ENCODE measurements at places on chromosomes 2 and 18.

DNA sequence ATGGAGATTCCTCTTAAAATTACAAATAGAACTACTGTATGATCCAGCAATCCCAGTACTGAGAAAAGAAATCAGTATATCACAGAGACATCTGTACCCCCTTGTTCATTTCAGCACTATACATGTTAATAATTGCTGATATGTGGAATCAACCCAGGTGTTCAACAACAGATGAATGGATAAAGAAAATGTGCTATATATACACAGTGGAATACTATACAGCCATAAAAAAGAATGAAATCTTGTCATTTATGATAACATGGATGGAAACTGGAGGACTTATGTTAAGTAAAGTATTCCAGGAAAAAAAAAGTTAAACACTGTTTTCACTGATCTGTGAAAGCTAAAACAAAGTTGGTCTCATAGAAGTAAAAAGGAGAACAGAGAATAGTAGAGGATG is 124.7 kb downstream of the TAF4B start:
- no peak for DNase-seq

- DNase-seq = no peak
Observed at GRCh38 chr18:10557085-10557677, 31.4 kb downstream of the NAPG start.

GRCh38 chr2:205975082-205975949 is 110.7 kb downstream of the INO80D start:
- DNase-seq = no peak

GRCh38 chr2:153311432-153311831 is 167.1 kb downstream of the RPRM start:
- DNase-seq = no peak
